ENCODE measurements at places on chromosomes 1 and 21.

- no peak for DNase-seq
Observed at GRCh38 chr1:22803833-22804232, 93.2 kb downstream of the EPHB2 start.

DNA sequence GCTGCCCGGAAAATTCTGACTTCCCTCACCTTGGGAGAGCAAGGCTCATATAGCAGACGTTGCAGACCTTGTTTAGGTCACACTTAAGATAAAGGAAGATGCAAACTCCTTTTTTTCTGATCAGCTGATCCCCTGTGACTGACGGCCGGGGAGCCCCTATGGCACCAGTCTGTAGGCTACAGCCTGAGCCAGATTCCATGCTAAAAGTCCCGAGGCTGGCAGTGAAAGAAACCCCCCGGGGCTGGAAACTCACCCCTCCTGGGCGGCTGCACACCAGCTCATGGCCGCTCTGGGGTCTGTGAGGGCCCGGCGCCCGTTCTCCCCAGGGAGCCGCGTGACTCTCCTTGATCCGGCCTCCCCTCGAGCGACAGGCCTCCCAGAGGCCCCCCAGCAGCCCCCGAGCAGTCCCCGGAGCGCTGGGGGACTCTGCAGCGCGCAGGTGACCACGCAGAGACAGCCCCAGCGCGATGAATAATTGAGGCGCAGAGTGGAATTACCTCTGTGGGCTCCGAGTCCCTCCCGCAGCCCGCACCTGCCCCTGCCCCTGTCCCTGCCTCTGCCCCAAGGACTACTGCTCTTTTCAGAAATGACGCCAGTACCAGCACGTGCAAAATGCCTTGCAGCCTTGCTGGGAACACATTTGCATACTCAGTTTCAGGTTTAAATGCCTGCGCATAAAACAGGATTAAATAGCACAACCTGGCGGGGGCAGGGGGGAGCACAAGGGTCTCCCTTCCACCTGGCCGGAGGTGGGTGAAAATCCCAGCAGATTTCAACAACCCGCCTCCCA, 62.6 kb upstream of the CLDN14 start:
- no peak for DNase-seq

DNA sequence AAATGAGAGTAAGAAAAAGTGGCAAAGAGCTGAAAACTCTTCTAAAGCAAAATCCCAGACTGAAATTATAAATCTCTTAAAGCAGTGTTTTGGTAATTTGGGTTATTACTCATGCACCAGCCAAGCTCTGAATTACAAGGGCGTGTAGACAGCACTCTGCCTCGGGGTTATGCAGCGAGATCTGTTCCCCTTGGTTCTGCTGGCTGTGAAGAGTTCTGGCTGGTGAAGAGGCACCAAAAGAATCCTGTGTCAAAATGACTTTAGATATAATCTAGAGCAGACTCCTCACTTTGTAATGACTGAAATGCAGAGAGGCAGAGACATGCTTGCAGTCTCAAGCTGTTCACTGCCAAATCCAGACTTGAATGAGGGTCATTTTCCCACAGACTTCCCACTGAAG, 461.8 kb upstream of the CXADR start:
- DNase-seq = no peak

GRCh38 chr1:110123224-110123623, 11.0 kb downstream of the UBL4B start:
- no peak for DNase-seq

- DNase-seq = no peak
Observed at GRCh38 chr1:152392909-152393308, 21.2 kb downstream of the CRNN start.

- DNase-seq = no peak
Observed at GRCh38 chr1:183185941-183186490, at the start of gene LAMC2. TSS of gene LAMC2 (plus strand) at chr1:183186264. CDS start at chr1:183186353, 89 bp downstream.

GRCh38 chr1:207937204-207937603, 26.3 kb upstream of the CD34 start:
- DNase-seq = no peak

- no peak for DNase-seq
Observed at GRCh38 chr1:241097479-241097878, 259.5 kb downstream of the RGS7 start.

DNA sequence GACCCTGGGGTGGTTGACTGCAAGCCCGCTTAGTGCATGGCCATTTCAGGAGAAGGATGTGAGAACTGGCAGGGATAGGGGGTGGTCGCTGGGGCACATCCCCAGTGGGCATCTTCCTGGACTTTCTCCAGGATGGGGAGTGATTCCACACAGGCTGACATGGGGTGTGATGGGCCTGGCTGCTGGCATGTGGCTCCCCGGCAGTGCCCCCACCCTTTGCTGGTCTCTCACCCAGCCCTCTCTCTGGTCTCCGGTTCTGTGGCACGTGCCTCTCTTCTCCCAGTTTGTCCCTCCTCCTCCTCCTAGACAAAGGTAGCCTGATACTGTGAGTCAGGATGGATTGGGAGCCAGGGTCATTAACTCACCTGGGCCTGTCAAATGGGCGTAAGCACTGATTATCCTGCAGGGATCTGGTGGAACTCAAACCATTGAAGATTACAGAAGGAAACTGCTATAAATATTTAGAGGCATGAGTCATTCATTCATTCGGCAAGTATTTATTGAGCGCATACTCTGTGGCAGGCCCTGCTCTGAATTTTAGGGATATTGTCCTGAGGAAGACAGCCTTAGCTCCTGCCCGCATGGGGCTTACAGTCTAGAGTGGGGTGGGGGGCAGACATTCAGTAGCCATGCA, 23.6 kb upstream of the EPS8L3 start:
- DNase-seq = peak; percentile 53

GRCh38 chr1:105909811-105910210, 1146.7 kb upstream of the PRMT6 start:
- DNase-seq = no peak

- no peak for DNase-seq
Observed at GRCh38 chr1:117527566-117528102, 78.2 kb upstream of the TENT5C start.

Measured in ascending aorta (tissue), 2 donors.